CD8-positive, alpha-beta memory T cell (primary cell): ENCODE measurements at places on chromosomes 7 and 10.

DNA sequence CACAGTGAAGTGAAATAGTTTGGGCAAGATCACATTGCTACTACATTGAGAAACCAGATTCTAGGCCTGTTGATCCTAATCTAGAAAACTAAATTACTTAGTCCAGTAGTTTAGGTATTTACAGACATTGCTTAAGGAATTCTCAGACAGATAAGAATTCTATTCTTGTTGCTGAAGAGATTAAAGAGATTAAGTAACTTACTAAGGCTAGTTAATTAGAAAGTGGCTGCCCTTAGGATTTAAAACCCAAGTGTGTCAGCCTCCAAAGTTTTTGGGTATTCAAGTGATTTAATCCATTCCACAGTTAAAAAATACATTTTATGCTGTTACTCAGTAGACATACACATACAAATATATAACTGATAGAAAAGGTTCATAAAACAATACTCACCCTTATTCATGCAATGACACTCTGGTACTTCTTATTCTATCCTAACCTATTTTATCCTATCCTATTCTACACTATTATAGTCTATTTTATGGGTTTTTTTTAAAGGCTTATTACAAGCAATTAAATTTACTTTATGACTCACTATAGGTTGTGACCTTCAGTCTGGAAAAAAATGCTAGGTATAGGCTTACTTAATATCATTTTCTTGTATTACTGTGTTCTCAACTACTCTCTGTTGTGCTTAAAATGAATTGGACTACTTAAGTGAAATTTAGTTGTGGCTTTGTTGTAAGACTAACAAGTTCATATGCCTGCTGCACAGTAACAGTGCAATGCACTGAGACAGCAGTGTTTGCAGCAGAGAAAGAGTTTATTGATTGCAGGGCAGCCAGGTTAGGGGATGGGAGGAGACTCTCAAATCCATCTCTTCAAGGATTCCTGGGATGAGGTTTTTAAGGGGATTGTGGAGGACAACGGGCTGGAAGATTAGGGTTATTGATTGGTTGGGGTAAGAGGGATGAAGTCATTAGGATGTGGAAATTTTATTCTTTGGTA is 10.7 kb downstream of the SPAM1 start:
- DNase-seq = no peak

DNA sequence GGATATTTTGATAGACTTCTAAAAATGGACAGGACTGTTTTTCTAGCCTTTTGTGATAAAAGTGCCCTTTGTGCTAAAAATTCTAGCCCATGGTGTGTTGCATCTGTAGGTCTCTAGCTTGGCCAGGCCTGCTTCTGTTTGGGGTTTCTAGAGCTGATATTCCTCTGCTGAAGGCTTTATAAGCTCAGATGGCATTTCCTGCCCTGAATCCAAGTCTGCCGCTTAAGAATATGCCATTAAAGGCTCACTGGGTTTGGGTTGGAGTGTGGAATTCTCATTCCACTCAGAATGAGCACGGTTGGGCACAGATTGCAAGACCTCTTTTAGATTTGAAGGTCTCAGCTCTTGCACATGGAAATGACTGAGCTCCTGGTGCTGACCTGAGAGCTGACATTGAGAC is 49.4 kb upstream of the IGFBP3 start:
- no peak for DNase-seq

DNA sequence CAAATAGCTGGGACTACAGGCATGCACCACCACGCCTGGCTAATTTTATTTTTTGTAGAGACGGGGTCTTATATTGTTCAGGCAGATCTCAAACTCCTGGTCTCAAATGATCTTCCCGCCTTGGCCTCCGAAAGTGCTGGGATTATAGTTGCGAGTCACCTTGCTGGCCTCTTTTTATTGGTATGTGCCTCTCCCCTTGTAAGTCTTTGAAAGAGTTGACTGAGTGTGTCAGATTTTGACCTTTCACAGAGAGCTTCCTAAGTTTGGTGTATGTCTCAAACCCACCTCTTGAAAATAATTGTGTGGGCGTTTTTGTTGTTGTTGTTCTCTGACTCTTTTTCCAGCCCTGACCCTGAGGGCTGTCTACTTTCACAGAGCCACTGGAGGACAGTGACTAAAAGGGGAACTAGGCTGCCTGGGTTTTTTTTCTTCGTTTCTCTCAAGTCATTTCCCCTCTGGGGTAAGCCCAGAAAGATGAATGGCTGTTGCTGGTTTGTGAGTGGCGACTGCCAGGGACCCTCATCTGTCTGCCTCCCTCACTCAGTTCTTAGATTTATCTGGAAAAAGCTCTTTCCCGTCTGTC is 262.8 kb downstream of the ZEB1 start:
- DNase-seq = no peak

DNA sequence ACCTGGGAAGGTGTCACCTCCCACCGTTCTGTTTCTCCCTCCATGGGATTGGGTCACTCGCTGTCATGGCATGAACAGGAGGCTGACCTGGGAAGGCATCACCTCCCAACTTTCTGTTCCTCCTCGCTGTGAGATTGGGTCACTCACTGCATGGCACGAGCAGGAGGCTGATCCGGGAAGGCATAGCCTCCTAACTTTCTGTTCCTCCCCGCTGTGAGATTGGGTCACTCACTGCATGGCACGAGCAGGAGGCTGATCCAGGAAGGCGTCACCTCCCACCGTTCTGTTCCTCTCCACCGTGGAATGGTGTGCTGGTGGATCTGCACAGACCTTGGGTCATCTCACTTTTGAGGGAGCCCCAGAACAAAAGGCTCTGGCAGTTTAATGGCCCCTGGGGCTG is 239.2 kb upstream of the PRKCQ start:
- no peak for DNase-seq

- no peak for DNase-seq
Observed at GRCh38 chr10:76882245-76882644, 755.4 kb downstream of the KCNMA1 start.

GRCh38 chr7:138822867-138823535 is 25.0 kb upstream of the ATP6V0A4 start:
- DNase-seq = no peak
